K562 (cell line): ENCODE measurements at places on chromosomes 3 and 15.

- no peak for DNase-seq
These were observed 57.3 kb upstream of the SPRED1 start for GRCh38 chr15:38195191-38195901.

GRCh38 chr15:96792216-96792615 is 461.7 kb downstream of the NR2F2 start:
- DNase-seq = no peak

DNA sequence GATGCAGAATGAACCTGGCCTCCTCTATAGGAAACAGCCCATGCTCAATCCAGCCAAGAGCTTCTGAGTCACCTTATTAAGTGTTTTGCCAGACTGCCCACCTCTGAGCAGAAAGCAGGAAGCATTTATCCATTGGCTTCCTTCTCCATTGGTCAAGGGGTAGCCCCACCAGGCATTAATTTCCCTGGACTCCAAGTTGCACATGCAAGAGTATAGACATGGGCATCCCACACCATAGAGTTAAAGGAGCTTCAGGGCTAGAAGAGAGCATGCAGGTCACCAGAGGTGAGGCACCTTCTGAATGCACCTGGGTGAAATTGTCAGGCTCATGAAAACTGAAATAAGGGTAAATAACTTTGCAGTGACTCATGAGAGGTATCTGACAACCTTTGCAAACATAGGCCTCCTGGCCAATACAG is 230.8 kb upstream of the STAC start:
- no peak for DNase-seq

DNA sequence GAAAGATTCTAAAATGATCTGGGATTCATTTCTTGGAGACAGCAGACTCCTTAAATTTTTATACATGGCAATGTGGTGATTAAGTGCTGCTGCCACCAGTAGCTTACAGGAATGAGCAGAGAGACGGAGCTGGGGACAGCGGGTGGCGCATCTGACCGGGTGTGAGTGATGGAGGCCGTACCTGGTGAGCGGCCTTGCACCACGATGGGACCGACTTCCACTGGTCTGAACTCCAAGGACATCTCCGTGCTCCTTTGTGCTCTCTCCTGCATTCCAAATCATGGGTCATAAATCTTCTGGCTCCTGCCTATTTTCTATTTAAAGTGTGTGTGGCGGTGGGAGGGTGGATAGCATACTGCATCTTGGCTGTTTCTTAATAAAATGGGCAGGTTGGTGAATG is 262.6 kb downstream of the ABHD5 start:
- DNase-seq = no peak

DNA sequence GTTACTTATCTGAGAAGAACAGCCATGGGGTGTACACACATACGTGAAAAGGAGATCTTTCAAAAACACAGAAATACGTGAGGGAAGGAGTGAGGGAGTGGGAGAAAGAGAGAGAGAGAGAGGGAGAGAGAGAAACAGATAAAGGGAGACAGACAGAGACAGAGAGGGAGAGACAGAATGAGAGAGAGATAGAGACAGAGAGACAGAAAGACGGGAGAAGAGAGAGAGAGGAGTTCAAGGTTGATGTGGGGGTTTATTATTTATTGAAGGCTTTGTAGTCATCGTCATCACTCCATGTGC is 64.0 kb downstream of the CHST2 start:
- DNase-seq = no peak
